Activated CD4-positive, alpha-beta T cell treated with anti-CD3 and anti-CD28 coated beads, Interleukin-2, amount 50 U/mL, for 1 hour (primary cell): ENCODE measurements at places on chromosomes 6 and 20.

DNA sequence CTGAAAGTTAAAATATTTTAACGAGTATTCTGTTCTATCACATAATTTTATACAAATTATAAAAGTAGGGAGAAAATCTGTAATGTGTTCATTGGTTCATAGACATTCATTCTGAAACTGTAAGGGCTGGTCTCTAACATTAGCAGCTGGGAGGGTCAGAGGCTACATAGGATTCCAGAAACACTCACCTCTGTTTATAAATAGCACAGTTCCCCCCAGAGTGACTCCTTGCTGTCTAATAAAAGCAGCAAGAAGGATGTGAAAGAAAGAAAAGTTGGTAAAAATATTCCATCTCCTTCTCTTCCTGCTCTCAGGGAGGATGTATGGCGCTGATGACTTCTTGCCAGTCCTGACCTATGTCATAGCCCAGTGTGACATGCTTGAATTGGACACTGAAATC, 25.3 kb upstream of the NAA20 start:
- DNase-seq: no peak

- no peak for DNase-seq
Measured at GRCh38 chr6:9272671-9273070, 837.3 kb upstream of the SLC35B3 start.

DNA sequence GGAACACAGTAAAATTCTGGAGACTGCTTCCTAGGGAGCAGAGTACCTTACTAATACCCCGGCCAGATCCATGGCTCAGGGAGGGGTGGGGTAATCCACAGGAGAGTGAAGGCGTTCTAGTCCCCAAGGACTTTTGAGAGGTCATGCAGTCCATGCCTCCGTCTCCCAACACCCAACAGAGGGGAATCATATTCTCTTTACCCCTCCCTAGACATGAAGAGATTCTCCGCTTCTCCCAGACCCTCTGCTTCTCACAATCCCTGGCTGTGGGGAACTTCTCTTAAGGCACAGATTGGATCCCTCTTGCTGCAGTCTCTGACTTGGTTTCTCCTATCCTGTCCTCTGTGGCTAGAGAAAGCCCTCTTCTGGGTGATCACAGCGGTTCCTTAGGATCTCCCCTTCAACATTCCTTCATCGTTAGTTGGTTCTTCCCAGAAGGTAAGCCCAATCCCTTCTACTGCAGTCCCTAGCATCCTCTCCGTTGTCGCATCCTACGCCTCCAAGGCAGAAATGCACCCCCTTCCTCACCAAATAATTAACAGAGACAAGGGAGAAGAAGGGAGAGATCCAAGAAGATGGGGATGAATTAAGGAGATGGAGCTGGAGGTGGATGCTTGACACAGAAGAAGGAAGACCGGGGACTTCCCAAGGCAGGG, 562 bp downstream of the GGT7 start:
- DNase-seq: no peak

GRCh38 chr20:51116765-51117686, 94.1 kb upstream of the KCNG1 start:
- DNase-seq: no peak

DNA sequence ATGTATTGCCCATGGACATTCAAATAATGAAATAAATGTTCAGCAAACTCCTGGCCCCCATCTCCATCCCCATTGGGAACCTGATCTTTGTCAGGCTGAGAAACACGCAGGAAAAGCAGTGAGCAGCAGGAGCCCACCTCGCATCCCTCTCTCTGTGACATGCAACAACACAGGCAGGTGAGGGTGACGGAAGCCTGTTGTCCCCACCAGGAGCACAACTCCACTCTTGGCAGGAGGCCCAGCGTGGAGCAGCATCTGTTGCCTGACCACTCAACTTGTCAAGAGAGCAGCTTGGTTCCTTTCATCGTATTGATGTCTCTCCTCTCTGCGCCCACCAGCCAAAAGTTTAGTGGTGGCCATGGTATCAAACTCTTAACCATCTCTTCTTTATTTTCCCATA, 586.9 kb upstream of the ARID1B start:
- DNase-seq: no peak

DNA sequence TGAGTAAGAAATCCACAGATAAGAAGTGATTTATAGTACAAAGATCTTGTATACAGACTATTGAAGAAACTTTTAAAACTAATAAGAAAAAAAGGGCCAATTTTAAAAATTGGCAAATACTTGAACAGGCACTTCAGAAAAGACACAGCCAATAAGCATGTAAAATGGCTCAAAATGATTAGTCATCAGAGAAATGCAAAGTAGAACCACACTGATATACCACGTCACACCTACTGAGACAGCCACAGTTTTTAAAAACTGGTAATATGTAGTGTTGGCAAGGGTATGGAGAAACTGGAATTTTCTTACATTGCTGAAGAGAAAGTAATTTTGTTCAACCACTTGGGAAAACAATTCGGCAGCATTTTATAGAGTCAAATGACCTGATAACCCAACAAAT, 488.9 kb upstream of the HTR1E start:
- no peak for DNase-seq

GRCh38 chr6:154719433-154719832, 13.8 kb upstream of the SCAF8 start:
- DNase-seq: no peak

DNA sequence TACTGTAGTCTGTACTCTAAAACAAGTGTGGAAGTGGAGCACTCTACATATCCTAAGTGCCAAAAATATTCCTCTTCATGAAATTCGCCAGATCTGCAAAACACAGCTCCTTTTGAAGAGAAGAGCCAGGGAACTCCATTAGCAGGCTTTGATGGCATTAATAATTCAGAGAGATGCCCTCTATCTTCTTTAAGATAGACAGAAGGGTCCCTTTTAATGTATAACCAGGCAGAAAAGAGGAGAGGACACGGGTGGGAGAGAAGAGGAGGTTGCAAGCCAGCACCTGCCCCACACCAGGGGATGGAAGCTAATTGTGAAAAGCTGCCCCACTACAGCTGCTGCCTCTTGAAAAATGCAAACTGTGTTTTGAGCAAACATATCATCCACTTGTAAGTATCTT, 3.7 kb upstream of the RFPL4B start:
- no peak for DNase-seq

DNA sequence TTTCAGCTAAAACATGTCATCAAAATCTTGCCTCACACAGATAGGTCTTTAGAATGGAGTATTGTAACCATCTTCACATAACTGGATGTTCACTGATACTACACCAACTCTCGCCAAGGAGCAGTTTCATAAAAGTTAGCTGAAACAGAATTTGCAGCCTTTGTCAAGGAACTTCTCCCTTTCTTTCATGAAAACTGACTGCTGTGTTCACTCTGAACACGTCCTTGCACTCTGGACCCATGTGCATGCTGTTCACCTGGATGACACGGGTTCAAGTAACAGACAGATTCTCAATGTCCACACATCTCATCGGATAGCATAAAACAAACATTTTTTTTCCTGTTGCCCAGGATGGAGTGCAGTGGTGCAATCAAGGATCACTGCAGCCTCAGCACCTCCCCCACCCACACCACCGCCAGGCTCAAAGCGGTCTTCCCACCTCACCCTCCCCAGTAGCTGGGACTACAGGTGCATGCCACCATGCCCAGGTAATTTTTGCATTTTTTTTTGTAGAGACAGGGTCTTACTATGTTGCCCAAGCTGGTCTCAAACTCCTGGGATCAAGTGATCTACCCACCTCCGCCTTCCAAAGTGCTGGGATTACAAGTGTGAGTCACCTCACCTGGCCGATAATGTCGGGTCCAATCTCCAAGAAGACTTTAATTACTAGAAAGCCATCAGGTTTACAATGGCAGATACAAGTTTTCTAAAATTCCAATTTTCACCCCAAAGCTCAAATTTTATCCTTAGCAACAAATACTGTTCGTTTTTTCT, 9.4 kb downstream of the DIDO1 start:
- no peak for DNase-seq

DNA sequence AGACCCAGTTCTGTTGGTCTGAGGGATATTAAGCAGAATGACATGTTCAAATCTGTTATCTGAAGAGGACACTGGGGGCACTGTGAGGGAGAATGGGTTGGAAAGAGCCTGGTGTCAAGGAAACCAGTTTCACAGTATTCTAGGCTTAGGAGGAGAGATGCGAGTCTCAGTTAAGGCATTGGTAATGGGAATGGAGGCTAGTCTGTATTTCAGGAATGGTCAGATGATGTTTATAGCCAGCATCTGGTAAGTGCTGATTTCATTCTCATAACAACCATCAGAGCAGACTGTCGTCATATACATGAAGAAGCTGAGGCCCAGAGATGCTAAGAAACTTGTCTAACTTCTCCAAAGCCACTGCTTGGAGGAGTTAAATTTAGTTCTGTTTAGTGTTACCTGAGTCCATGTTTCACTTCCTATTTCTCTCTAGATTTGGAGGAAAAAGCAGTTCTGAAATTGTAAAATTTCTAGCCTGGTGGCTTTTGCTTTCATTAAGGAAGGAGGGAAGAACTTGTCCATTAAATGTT, 242.0 kb downstream of the ARID1B start:
- DNase-seq: no peak

DNA sequence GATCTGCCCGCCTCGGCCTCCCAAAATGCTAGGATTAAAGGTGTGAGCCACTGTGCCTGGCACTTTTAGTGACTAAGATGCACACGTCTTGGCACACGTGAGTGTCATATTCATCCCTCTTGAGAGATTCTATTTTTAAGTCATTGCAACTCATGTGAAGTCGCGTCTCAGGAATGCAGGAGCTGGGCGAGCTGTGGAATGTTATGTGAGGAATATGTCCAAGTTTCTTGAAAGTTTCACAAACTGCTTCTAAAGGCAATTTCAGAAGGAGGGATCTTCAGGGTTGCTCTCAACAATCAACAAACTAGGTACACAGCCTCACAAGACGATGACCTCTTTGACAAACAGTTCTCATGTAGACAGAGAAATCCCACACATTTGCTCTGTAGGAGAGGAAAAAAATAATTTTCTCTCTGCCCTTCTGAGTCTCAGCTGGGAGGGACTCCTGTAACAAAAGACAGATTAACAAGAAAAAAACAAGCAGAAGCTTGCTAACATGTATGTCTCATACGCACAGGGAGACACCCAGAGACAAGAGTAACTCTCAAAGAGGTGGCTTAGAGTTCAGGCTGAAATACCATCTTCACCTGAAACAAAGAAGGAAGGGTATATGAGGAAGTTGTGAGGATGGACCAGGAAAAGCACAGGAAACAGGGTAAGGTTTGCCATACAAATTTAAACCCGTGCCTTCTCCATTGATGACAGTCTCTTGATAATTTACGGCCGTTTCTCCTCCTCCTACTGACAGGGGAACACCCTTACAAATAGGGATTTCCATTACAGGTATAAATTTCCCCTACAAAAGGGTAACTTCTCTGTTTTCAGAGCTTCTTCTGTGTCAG, 45.3 kb upstream of the FAM50B start:
- DNase-seq: no peak

DNA sequence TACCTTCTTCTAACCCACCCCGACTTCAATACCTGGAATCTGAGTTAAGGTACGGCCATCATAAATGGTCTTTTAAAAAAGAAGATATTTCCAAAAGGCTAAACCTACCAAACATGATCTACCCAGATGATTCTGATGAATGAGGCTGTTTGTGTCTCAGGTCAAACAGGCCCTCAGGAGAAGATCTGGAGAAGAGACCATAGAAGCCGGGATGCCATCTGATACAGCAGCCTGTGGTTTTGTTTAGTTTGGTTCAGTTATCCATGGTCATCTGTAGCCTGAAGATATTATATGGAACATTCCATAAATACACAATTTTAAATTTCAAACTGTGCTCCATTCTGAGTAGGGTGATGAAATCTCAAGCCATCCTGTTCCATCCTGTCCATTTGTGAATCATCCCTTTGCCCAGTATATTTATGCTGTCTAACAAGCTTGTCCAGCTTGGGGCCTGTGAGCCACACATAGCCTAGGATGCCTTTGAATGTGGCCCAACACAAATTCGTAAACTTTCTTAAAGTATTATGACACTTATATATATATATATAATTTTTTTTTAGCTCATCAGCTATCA, 4.0 kb upstream of the CAP2 start:
- no peak for DNase-seq

DNA sequence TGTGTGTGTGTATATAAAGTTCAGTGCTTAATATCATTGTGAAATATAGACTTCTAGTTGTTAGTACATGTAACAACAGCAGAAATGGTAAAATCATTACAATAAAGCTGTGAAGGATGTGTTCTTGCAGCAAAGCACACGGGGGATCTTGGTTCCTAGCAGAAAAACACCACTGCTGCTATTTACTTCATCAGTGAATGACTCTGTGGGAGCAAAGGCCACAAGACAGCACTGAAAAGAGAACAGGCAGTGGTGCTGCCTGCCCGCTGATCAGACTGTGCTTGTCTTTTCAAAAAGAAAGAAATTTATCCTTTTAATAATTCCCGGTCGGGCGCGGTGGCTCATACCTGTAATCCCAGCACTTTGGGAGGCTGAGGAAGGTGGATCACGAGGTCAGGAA, 689.9 kb upstream of the CITED2 start:
- DNase-seq: no peak

- no peak for DNase-seq
Measured at GRCh38 chr6:11083491-11083890, 10.1 kb upstream of the SMIM13 start.

DNA sequence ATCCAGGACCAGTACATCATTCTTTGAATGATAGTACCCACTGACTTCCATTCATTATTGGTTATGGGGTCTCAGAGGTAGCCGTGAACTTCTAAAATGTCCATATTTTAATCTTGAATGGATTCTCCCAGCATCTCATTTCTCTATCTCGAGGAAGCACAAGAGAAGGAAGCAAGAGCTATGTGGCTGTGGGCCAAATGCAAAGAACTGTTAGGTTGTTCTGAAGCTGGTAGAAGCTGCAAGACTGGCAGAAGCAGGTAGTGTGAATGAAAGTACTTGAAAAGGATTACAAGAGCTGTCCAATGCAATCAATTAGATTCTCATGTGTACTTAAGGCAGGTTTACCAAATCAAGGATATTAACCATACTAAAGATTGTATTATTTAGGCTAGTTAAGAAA, 1131.8 kb downstream of the GRIK2 start:
- no peak for DNase-seq

GRCh38 chr6:80674669-80675068, 568.2 kb downstream of the BCKDHB start:
- DNase-seq: no peak

GRCh38 chr6:1231941-1232340, 80.0 kb upstream of the FOXQ1 start:
- no peak for DNase-seq

DNA sequence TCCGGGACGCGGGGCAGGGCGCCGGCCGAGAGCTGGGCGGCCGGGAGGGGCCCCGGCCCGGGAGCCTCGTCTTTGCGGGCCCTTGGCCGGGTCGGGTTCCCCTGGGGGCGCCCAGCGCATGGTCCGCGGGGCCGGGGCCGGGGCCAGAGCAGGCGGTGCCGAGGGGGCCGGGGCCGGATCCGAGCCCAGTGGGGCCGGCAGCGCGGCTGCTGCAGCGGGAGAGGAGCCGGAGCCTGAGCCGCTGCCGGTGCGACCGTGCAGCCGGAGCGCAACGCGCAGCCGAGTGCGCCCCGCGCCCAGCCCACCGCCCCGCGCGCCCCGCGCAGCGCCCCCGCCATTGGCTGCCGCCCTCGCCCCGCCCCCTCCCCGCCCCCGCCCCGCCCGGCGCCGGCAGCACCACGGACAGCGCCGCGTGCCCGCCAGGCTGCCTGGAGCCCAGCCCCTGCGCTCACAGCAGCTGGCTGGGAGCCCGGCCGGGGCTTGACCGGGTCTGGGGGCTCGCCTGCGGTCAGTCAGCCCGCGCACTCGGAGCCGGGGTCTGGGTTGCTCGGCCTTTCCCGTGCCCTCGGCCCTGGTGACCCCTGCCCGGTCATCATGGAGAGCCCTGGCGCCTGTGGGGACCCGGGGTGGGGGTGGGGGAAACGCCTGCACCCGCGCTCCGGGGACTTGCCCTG, at the start of gene HRH3:
HRH3 (minus strand) TSS at position 287 of the 674 bp plus-strand sequence. CDS start 308 bp downstream, outside the sequence.
- DNase-seq: peak; percentile 34

- no peak for DNase-seq
Measured at GRCh38 chr6:38057994-38058393, 238.5 kb downstream of the ZFAND3 start.
